ENCODE measurements at places on chromosomes 4 and X.

GRCh38 chr4:36241771-36242170, 2.5 kb downstream of the ARAP2 start:
- DNase-seq: no peak

- no peak for DNase-seq
Observed at GRCh38 chr4:128570387-128570975, 239.0 kb upstream of the JADE1 start.

DNA sequence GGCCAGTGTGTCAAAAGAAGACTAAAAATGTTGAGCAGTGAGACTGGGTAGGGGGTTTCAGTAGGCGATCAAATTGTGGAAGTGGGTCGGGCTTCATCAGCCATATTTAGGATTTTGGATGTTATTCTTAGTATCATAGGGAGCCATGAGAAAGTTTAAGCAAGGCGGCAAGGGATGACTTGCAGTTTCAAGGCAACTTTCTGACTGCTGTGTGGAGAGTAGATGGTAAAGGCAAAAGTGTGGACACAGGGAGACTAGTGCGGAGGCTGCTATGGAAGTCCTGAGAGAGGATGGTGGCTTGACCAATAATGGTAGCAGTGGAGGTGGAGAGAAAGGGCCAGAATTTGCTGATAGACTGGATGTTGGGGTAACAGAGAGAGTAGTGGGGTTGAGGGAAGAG, 15.4 kb downstream of the GK start:
- no peak for DNase-seq

GRCh38 chr4:1610791-1611500, 73.2 kb downstream of the FAM53A start:
- no peak for DNase-seq

DNA sequence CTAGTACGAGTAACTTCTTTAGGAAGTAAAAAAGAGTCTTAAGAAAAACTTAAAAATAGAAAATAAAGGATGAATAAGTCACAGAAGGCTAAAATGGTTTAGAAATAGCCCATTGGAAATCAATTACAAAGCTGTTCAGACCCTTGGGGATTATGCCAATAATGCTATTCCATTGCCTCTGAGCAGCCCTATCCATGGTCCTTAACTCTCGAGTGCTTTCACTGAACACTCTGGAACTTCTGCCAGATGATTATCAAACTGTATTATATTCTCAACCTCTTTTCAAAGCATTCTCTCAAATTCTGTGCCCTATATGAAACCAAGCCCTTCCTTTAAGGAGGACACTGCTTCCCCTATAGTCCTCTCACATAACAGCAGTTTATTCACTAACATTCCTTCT, 17.0 kb downstream of the SLC9B1 start:
- DNase-seq: no peak

GRCh38 chrX:102338162-102338561, 91.2 kb downstream of the NXF2 start:
- no peak for DNase-seq

DNA sequence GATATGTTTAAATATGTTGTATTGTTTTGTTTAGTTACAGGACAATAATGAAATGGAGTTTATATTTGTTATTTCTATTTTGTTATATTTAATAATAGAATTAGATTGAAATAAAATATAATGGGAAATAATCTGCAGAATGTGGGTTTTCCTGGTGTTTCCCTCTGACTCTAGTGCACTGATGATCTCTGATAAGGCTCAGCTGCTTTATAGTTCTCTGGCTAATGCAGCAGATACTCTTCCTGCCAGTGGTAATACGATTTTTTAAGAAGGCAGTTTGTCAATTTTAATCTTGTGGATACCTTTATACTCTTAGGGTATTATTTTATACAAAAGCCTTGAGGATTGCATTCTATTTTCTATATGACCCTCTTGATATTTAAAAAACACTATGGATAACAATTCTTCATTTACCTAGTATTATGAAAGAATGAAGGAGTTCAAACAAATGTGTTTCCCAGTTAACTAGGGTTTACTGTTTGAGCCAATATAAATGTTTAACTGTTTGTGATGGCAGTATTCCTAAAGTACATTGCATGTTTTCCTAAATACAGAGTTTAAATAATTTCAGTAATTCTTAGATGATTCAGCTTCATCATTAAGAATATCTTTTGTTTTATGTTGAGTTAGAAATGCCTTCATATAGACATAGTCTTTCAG, 26.9 kb downstream of the NUDT6 start:
- no peak for DNase-seq

DNA sequence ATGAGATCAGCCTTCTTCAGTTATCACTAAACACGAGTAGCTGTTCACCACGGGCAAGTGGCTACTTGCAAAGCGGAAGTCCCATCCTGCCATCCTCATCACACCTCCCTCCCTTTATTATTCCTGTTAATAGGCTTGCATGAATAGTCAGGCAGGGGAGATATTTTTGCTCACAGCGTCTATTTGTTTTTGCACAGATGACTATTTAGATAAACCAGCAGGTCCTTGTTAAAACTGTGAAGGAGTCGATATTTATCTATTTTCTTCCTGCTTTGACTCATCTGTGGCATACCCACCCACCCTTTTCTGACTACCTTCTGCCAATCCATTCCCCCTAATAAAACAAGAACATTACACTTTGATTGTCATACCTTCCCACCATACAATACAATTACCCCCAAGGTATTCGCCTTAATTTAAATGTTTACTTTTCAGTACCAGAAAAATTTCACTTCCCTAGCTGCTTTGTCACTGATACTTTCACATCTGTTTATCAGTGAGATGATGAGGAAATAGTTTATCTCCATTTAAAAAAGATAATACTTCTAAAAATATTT, 96.6 kb upstream of the BANK1 start:
- DNase-seq: no peak

GRCh38 chr4:156956826-156957368, 14.7 kb downstream of the PDGFC start:
- DNase-seq: no peak

GRCh38 chr4:13546142-13546940, 2.0 kb upstream of the NKX3-2 start:
- DNase-seq: no peak

GRCh38 chr4:152512483-152512882, 23.4 kb downstream of the FBXW7 start:
- no peak for DNase-seq

DNA sequence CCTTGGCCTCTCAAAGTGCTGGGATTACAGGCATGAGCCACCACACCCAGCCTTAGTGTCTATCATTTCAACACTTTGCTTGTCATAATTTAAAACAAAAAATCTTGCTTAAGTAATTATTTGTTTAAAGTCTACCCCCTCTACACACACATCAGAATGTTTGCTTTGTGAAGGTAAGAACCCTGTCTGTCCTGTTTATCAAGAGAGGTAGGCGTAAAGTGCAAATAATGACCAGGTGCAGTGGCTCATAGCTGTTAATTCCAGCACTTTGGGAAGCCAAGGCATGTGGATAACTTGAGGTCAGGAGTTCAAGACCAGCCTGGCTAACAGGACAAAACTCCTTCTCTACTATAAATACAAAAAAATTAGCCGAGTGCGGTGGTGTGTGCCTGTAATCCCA, 326.7 kb upstream of the CLNK start:
- DNase-seq: no peak

- no peak for DNase-seq
Observed at GRCh38 chr4:138678985-138679746, 336.4 kb upstream of the NOCT start.

GRCh38 chrX:136761421-136761820, 19.3 kb downstream of the ARHGEF6 start:
- DNase-seq: no peak

GRCh38 chrX:68589372-68589753, 58.1 kb upstream of the STARD8 start:
- no peak for DNase-seq

DNA sequence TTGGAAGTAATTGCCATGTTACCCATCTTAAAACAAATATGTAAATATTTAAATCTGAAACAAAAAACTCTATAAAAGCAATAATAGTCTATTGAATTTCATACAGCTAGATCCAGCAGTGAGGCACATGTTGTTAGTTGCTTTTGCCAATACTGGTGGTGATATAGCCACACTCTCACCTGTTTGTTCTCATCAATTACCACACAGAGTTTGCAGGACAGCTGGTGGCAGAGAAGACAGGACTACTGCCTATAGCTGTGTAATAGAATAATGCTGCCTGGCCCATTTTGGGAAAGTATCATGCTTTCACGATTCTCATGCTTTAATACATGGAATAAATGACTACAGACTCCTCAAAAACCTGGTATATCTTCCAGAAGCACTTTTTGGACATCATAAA, 3.7 kb upstream of the PRR32 start:
- no peak for DNase-seq

DNA sequence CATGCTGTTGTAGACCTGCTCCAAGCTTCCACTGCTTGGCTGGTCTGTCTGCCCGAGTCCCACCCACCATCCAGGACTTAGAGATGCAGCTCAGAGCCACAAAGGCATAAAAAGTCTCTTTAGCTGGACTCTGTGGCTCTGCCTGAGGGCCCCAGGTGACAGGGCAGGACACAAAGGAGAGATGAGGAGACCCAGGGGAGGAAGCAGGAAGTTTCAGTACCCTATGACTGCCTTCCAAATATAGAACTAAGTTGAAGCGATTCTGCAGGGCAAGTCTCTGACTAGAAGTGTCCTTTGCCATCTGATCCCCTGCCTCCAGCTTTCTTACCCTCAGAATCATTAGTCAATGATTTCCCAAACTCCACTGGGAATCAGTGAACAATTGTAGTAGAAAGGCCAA, 11.2 kb upstream of the CXCR3 start:
- DNase-seq: no peak

- DNase-seq: no peak
Observed at GRCh38 chr4:144223149-144223548, 82.6 kb upstream of the GYPA start.
